ENCODE measurements at places on chromosomes 11 and 22. TPM values are rescaled to one million over a fixed set of nuclear protein-coding genes. Genes with fewer than 3 reads are reported as not detected.

GRCh38 chr11:73404048-73404447 lies 27.8 kb downstream of the RELT start:
- DNase-seq, result peak; percentile 59

GRCh38 chr11:43736502-43737200 lies 56.1 kb downstream of the HSD17B12 start:
- DNase-seq, result peak; percentile 3

DNA sequence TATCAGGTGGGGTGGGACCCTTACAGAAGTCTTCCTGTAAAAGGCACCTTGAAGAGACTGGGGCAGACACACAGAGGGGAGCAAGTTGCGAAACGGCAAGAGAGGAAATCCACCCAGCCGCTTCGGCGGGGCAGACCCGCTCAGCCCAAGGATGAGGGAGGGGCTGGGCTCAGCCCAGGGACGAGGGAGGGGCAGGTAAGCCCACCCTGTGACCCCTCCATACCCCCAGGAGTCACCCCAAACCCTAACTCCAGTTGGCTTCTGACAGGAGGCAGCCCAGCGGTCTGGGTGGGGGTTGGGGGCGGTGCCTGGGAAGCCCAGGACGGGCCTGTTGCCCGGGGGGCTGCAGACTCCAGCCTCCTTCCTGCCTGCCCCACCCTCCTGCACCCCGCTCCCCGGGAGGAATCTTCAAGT lies 965 bp downstream of the OSBPL5 start:
- DNase-seq, result no peak

DNA sequence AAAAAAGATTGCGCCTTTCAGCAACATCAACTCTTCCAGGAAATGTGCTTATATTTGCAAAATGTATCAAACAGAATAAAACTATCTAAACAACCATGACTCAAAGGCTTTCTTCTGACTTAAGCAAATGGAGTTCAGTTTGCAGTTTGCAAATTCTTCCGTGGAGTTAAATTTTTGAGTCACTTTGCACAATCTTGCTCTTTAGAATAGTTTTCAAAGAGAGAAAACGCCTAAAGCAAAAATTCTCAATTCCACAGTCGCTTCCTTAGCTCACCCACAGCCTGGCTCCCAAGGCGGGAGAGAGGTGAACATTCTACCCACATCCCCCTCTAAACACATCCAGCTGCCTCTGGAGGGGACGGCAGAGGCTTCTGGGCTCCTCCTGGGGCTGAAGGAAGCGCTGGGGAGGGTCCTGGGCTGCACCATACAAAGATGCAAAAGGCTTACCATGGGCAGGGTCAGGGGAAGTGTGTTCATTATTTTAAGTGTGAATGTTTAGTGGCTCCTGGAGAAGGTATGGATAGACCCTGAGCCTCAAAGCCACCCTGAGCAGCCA lies 1487.3 kb downstream of the TBC1D22A start:
- no peak for DNase-seq

DNA sequence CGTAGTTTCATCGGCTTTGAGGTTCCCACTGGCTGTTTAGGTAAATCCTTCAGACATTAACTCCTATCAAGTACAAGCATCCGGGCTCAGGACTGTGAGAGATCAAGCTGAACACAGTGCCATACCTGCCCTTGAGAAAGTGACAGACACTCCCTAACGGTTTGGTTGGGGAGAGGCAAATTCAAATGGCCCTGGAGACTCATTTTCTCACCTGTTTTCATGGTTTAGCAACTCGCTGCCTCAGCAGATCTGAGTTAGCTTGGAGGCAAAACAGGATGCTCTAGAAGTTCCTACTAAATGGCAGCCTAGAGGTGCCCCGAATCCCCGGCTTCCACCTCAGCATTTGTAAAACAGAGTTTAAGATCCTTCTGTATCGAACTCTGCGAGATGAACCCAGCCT lies 3.6 kb upstream of the FBXO3 start:
- no peak for DNase-seq

- DNase-seq, result no peak
Observed at GRCh38 chr11:59728154-59728553, 14.5 kb upstream of the OR10V1 start.

The SMC1B gene
- not detected for total RNA-seq

- peak; percentile 78 for DNase-seq
Observed at GRCh38 chr11:132137981-132138313, 767.5 kb downstream of the NTM start.

- no peak for DNase-seq
Observed at GRCh38 chr11:75786101-75786736, 17.6 kb downstream of the DGAT2 start.

- DNase-seq, result no peak
Observed at GRCh38 chr11:19508165-19508564, 204.5 kb upstream of the NAV2 start.

DNA sequence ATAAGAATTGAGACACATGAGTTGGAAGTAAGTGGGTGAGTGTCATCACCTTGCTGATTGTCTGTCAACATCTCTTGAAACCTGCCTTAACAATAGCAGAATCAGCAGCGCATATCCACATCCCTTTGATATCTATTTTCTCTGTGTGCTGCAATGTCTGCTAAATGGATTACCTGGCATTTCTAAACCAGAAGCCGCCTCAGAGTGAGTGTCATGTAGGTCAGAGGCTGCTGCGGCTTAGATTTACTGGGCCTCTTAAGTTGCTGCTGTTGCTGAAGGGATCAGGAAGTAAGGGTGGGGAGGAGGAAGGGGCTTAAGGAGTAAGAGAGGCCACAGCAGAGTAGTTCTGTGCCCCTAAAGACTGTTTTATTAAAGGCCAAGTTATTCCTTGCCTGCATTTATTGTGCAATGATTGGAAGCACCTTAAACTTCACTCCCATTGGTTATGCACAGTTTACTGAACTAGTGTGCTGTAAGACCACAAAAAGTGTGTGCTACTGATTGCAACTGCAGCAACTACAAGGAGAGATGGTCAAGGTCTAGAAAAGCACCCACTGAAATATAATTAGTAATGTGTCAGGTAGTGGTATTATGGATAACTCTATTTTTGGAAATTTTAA lies 29.8 kb upstream of the TMEM41B start:
- no peak for DNase-seq

The HBG2 gene
- 19.5 TPM for total RNA-seq

DNA sequence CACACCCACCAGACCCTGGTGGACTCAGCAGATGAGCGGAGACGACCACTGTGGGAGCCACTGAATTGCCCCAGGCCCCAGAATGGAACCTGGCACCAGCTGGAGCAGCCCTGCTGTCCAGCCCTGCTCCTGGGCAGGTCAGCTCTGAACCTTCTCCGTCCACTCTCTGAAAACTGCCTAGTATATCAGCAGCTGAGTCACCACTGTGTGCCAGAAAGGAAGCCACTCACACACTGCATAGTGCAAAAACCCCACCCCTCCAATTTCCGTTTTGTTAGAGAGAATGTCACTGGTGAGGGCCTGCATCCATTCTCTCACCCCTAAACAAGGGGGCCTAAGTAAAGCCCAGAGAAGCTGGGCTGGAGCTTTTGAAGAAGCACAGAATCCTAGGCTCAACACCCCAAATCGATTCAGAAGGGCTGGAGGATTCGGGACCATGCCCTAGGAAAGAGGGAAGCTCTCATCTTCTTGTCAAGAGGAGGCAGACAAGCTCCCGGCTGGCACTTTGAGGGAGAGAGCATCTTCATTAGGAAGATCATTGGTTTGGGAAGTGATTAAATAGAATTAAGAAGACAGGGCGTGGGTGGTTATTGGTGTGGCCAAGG lies 44.5 kb downstream of the GALNT18 start:
- DNase-seq, result peak; percentile 78

The OR5L1 gene
- total RNA-seq, result not detected

The TMEM191C gene
- total RNA-seq, result 1.1 TPM

- no peak for DNase-seq
Observed at GRCh38 chr22:20568502-20569058, 61.2 kb downstream of the MED15 start.

- peak; percentile 68 for DNase-seq
Observed at GRCh38 chr11:9264316-9265210, 587 bp downstream of the DENND5A start.

The TREH gene
- not detected for total RNA-seq

The AGBL2 gene
- 0.13 TPM for total RNA-seq

- DNase-seq, result no peak
Observed at GRCh38 chr11:113419454-113420003, 31.9 kb downstream of the ANKK1 start.

DNA sequence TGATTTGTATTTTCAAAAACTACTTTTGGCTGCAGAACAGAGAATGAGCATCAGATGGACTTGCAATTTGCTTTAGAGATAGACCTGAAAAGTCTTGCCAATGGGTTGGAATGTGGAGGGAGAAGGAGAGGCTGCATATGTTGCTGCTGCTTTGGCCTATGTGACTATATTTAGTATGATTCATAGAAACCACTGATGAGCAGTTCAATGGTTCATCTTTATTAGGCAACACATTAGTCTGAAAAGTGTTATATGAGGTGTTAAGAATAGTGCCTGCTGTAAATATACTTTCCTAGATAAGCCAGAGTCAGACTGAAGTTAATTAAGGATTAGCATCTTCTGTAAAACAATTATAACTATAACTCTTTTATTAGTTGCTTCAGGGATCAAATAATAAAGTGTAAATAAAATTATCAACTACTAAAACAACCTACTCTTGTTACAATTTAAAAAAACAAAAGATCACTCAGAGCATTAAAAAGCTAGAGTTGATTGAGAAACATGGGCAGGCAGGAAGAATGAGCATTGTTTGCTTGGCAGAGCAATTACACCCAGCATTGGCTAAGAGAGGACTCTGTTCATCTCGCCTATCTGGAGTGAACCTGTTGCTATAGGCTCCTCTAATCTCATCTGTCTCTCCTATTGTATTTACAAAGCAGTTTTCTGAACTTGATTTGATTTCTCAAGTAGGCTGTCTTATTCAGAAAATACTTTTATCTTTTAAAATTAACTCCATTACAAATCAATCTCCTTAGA lies 36.3 kb downstream of the HORMAD2 start:
- peak; percentile 66 for DNase-seq

GRCh38 chr11:12677131-12677530 lies 2.9 kb downstream of the TEAD1 start:
- DNase-seq, result peak; percentile 72

The TEAD1 gene
- total RNA-seq, result 74.3 TPM

The OR52I1 gene
- not detected for total RNA-seq

- DNase-seq, result no peak
Observed at GRCh38 chr11:70597751-70598625, 199.7 kb downstream of the CTTN start.

- DNase-seq, result no peak
Observed at GRCh38 chr11:26227883-26228502, 103.9 kb upstream of the ANO3 start.

DNA sequence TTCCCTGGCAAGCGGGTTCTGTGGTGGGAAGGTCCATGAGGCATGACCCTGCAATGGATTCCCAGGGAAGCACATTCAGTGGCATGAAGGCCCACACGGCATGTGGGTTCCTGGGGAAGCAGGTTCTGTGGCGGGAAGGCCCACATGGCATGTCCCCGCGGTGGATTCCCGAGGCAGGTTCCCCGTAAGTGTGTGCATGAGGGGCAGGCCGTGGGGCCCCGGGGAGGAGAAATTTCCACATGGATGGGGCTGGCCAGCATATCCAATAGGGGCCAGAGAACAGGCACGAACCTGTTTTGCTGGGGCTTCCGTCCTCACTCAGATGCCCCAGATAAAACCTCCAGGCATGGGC lies 83.7 kb downstream of the PHF21B start:
- no peak for DNase-seq

The CD3D gene
- 1.0 TPM for total RNA-seq

The MIOX gene
- 0.13 TPM for total RNA-seq

The MYBPC3 gene
- total RNA-seq, result not detected

DNA sequence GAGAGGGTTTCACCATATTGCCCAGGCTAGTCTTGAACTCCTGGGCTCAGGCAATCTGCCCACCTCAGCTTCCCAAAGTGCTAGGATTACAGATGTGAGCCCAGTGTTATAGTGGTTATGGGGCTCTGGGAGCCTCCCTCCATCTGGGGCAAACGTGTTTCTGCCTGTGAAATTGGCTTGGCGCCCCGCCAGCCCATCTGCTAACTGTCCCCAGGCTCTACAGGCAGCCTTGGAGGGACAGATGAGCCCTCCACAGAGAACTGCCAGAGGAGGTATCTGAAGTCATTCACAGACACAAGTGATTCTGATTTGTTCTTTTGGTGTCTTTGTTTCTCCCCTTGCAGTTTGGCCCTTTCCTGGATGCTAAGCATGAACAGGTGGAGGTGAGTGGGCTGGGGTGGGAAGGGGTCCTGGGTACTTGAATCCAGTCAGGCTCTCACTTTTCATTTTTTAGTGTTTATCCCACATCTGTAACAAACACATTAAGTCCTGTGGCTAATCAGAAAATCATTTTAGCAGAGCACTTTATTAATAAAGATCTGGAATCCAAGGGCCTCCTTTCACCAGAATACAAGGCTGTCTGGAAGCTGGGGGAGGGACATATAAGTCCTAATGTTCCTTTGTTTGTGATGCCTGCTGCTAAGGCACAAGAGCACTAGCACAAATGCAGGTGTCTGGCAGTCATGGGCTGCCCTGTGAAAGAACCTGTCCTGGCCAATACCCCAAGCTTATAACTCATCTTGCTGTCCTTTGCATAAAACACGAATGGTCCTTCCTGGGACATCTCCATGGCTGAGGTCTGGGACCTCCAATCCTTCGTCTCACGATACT lies 25.7 kb upstream of the CDC42EP2 start:
- no peak for DNase-seq

The MOGAT2 gene
- total RNA-seq, result not detected

DNA sequence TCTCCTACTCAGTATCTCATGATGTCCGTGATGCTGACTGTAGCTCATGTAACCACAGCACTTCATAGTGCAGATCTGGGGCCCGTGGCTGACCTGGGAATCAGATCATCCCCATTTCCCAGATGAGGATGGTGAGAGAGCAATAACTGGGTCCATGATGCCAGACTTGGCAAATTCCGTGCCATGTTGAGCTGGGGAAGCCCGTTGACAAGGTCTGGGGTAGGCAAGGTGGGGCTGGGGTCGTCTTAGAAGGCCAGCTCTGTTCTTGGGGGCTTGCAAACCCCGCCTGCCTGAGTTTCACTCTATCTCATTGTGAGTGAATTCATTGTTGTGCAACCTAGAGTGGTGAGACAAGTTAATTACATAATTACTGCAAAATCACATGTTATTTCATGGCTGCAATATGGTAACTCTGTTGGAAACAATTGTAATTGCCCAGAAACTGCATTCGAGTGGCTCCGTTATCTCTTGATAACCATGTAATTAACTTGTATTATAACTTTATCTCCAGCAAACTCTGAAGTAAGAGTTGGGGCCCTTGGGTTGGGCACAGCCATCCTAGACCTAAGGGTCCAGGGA lies 41.7 kb downstream of the LMO1 start:
- DNase-seq, result no peak

The GAS2 gene
- 2.3 TPM for total RNA-seq

DNA sequence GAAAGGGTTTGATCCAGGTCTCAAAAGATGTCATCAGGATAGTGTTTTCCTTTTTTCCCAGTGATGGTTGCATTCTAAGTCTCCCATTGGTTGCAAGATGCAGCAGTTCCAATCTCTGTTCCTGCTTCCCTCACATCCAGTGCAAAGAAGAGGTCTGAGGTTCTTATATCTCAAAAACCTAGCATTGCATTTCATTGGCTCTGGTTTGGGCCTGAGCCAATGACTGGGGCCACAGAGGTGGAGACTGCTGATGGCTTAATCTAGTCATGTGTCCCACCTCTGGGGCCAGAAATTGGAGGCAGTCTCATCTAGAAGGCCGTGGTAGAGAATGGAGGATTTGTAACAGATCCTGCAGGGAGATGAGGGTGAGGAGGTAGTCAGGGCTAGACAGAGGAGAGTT lies 13.2 kb upstream of the MICAL2 start:
- DNase-seq, result no peak

GRCh38 chr22:45435544-45436139 lies 22.1 kb downstream of the RIBC2 start:
- DNase-seq, result peak; percentile 84

Data from HT1080 (cell line).